ENCODE measurements at places on chromosomes 5 and 9.
A peak's percentile ranks its signal among the peaks of the same experiment; 100 is the strongest.

DNA sequence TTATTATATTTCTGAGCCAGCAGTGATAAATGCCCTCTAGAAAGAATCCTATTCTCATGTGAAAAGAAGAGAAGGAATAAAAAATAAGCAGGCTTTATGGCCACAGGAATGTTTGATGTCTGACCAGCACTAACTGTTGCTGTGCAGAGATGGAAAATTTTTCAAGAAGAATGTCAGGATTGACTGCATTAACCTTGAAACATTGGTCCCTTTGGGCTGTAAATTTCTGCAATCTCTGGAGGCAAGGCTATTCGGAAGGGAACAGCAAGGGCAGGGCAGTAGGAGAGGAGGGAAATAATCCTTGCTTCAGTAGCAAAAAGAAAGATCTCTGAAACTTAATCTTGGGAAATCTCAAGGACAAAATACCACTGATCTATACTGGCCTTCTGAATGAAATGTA lies 415.2 kb downstream of the DNAH5 start:
- DNase-seq: no peak

DNA sequence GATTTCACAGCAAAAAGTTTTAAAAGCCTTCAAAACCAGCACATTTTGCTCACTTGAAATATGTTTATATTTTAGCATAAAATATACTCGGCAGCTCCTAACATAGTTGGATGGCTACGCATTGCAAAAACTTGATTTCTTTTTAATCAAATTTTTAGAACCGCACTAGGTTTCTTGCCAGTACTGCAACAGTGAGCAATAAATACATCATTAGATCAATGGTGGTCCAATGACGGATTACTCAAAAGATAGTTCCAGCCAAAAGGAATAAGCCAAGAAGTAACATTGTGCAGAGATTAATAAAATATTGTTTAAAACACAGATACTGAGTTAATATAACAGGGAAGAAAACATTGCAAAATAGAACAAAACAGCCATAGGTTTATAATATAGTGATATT lies 5.5 kb downstream of the MARCHF3 start:
- DNase-seq: no peak

GRCh38 chr9:29066141-29066640 lies 1492.9 kb upstream of the C9orf72 start:
- DNase-seq: no peak

DNA sequence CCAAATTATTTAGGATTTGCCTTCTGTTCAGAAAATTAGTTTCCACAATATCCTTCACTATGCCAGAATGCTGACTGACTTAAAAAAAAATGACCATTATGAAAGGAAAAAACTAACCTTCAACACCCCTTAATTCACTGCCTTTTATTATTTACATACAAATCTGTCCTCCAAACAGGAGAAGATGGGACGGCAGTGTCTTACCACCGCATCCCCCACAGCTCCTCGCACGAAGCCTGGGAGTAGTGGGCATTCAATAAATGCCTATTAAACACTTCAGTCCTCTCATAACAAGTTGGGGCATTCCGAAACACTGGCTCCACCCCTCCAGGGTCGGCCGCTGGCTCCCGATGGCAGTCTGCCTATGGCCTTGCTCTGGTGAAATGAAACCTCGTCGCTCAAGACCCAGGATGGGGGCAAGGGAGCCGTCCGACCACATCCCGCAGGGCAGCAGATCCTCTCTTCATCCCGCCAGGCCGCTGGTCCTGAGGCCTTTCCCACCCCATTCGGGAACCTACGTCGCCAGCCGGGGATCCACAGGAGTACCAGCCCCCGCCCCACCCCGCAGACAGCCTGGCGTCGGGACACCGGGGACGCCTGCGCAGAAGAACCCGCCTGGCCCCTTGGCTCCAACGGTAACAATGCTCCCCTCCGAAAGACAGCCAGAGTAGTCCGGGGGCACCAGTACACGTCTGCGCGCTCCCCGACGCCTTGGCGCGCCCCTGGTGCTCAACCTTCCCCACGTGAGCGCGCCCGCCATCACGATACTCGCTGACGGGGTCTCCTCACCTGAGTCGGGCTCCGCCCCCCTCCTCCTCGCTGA lies 613 bp downstream of the ZBTB5 start:
- DNase-seq: peak; percentile 51

- no peak for DNase-seq
Observed at GRCh38 chr9:80931163-80931562, 758.2 kb downstream of the TLE1 start.

- DNase-seq: no peak
Observed at GRCh38 chr9:696332-697323, 144.9 kb upstream of the DMRT1 start.

GRCh38 chr9:89049646-89050045 lies 58.4 kb downstream of the S1PR3 start:
- DNase-seq: no peak

DNA sequence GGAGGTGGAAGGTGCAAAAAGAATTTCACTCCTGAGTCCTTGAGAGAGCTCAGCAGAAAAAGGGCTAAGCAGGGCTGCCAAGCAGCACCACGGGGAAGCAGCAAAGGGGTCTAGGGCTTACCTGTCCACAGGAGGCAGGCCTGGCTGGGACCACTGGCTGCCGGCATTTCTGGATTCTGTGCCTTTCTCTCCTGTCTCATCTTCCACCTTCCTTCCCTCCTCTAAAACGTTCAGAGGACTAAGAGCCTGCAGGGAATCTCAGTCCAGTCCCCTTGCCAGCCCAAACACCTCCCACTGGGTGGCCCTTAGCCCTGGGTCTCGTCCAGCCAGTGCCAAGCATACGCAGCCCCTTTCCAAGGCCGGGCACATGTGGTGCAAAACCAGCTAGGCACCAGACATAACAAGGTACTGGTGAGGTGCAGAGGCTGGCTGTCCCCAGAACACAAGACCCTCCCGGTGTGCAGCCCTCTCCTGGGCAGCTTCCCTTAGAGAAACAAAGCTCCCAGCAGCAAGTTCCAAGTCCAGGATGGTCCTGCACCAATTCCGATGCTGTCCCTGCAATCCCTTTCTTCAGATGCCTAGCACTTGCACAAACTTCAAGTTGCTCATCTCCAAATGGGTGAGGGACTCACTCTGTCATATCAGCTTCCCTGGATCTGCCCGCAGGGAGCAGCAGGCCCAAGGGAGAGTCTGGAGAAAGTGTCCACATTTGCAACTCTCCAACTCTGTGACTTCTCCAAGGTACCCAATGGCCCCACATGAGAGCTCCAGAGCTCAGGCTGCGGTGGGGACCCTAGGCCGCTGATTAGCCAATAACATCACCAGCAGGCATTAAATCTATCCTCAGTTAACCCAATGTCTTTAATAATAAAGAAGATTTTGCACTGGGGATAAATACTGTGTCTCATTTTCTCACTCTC lies 126.3 kb downstream of the C5orf15 start:
- no peak for DNase-seq

DNA sequence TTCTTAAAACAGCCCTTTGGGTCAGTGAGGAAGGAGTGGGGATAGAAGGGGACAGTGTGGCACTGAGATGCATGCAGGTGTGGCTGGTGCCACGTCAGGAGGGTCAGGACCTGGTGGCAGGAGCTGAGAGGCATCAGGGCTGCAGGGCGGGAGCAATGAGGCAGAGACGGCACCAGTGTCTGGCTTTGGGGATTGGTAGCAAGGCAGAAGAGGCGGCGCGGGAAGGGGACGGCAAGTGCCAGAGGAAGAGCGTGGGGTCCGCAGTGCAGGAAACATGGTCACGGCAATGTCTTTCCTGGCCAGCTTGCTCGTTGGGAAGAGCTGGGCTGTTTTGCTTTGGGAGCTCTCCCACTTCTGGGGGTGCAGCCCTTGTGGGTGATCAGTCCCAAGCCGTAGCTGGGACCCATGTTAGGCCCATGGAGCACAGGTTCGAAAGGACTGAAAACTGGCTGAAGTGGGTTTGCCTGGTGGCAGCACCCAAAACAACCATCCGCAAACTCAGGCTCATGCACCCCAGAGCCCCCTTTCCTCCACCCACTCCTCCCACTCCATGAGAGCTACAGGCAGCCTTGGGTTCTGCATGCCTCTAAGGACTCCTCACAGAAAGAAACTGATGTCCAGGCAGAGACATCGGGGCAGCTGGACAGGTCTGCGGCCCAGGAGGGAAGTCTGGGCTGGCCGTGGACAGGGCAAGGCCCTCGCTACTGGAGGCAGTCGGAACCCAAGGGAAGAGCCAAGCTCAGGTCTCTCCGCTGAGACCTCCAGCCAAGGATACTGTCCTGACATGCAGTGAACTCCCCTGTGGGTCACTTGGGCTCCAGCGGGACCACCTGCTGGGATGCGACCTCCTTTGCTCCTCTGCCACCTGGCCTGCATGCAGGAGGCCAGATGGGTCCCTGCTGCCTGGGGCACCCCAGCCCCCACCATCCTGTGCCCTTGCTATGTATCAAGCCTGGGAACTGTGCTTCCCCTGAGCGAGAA lies 104.4 kb downstream of the ZNF354C start:
- DNase-seq: no peak

DNA sequence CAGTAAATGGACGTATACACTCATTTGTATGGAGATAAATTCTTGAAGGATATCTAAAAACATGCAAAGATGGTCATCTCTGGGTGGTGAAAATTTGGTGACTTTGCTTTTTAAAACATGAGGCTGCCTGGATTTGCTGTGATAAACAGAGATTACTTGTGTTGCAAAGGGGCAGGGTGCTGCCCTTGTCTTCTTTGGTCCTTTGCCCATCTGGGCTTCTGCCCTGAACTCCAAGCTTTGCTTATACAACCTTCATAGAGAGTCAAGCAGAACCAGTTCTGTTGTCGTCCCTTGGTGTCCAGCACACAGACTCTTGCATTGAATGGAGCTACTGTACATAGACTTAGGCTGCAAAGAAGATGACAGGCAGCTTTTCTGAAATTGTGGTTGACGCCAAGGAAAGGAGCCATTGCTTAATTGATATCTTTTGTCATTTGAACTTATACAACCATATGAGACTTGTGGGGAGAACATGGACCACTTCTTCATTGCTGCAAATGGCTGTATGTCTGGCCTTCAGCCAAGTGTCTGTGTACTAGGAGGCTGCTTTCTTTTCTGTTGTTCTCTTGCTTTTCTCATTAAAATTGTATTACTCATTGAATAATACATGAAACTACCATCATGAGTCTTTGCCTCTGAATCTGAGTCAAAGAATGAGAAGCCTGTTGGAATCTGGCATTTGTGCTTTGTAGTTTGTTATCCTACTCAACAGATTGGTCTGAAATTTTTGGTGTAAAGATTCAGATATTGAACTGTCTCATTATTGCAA lies 152.5 kb downstream of the DMRT2 start:
- no peak for DNase-seq

DNA sequence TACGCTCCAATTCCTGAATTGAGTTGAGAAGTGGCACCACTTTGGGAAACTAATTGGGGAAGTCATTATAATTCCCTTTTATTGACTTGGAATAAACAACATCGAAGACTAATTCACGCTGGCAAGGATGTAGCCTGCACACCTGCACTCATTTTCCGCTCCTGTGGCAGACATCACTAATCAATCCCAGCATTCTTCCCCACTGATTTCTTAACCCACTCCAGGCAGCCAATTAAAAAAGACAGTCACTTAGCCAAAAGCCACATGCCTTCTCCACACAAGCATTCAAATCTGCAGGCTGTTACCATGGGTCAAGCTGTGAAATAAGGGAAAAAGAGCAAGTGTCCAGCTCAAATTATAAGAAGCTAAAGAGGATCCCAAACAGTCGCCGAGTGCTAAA lies 68.2 kb upstream of the HRH2 start:
- DNase-seq: no peak

DNA sequence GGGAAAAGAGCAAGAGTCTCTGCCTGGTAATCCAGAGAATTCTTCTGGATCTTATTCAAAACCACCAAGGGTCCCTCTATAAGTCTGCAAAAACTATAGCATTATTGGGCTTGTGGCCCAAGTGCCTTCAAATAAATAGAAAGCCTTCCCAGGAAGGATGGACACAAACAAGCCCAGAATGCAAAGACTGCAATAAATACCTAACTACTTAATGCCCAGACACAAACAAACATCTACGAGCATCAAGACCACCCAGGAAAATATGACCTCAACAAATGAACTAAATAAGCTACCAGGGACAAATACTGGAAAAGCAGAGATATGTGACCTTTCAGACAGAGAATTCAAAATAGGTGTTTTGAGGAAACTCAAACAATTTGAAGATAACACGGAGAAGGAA lies 355.8 kb upstream of the GRAMD2B start:
- no peak for DNase-seq

DNA sequence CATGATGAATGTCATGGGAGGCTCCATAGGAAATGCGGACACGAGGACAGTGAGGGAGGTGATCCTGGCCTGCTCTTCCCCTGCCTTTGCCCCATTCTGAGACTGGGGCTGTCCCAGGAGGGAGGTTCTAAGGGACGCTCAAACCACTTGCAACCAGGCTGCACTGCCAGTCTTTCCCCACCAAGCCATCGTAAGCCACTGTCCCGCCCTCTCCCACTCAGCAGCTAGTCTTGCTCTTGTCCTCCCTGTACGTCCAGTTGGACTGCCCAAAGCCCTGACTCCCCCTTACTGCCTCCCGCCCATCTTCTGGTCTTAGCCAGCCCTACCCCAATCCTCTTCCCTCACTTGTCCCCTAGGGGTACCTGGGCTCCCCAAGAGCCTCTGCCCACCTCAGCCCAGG lies 115.7 kb downstream of the FSTL4 start:
- no peak for DNase-seq

- peak; percentile 6 for DNase-seq
Observed at GRCh38 chr5:157574456-157575380, 857 bp downstream of the ADAM19 start.

- no peak for DNase-seq
Observed at GRCh38 chr5:180074462-180074861, 2.9 kb upstream of the RNF130 start.

DNA sequence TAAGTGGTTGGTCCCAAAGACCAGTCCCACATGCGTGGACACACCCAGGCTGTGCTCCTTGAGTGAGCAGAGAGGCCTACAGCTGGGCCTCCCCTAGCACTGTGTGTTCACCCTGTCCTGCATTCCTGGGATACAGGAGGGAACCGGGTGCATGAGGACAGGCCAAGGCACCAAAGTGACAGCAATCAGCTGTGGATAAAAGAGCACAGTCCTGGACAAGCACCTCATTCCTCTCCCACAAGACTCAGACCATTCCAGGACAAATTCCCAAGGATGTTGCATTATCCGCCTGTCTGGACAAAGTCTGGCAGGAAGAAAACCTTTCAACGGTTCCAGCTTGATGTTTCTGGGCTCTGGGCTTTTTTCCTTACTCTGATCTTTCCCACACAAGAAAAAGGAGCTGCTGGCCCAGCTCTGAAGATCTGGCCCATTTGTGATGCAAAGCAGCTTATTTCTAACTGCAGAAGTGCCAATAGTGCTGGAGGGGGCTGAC lies 273.2 kb downstream of the ENC1 start:
- DNase-seq: no peak

DNA sequence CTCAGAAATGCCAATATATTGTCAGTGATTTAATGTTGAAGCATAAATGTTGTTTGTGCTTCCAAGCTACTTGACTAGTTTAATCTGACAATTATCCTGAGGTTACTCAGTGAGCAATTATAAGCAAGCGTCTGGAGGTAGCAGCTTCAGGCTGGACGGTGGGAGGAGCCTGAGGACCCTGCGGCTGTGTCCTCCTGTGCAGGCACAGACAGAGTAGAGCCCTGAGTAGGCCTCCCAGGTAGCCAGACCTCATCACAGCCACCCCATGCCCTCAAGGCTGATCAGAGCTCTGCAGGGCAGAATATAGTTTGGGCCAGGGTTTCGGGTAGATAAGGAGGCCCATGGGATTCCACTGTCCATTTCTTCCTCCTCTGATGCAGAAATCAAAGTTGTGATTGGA lies 153.6 kb downstream of the DRD1 start:
- DNase-seq: no peak

GRCh38 chr5:42970636-42971559 lies 69.2 kb downstream of the ANXA2R start:
- no peak for DNase-seq

GRCh38 chr9:5643005-5643624 lies 14.2 kb downstream of the RIC1 start:
- DNase-seq: no peak
